ENCODE measurements at places on chromosomes 1 and 21. TPM values are rescaled to one million over a fixed set of nuclear protein-coding genes. Genes with fewer than 3 reads are reported as not detected.
A peak's percentile ranks its signal among the peaks of the same experiment; 100 is the strongest.

GRCh38 chr1:159289060-159289459 lies 13.1 kb upstream of the FCER1A start:
- DNase-seq: no peak
- no peaks in the 10 kb centered on the region for H3K27me3 ChIP-seq
- no peak overlapping the region for H3K4me3 ChIP-seq
- no peak overlapping the region for H3K27ac ChIP-seq
- H3K36me3 ChIP-seq: no peaks in the 10 kb centered on the region
- no peaks in the 10 kb centered on the region for H3K4me1 ChIP-seq

DNA sequence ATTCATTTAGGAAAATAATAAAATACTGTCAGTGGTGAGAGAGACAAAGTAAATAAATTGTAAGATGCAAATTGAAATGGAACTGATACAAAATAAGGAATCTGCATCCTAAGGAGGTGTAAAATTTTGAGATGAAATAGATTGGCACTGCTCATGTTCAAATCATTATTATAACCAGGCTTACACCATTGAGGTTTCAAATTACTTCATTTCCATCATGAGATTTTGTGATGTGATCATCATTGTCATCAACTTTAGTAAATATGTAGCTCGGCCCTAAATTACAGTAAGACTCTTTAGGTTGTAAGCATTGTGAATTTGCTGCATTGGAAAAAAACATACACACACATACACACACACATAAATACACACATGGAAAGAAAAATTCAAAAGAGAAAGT lies 123.4 kb downstream of the SDCCAG8 start:
- H3K27me3 ChIP-seq: no peaks in the 10 kb centered on the region
- DNase-seq: no peak
- no peak overlapping the region for H3K4me3 ChIP-seq
- peaks cover 26% of the 10 kb centered on the region for H3K36me3 ChIP-seq

Gene IL23R
- not detected for total RNA-seq

Gene FGR
- 2.8 TPM for total RNA-seq

- H3K4me1 ChIP-seq: peaks cover 24% of the 10 kb centered on the region
- no peak for DNase-seq
- H3K4me3 ChIP-seq: peak overlapping the region; percentile 48
- H3K27ac ChIP-seq: peak overlapping the region; percentile 54
These were observed 115.8 kb downstream of the VPS13D start for GRCh38 chr1:12345350-12346217.

GRCh38 chr21:18711662-18712061 lies 308.1 kb upstream of the TMPRSS15 start:
- no peaks in the 10 kb centered on the region for H3K36me3 ChIP-seq
- H3K4me1 ChIP-seq: no peaks in the 10 kb centered on the region
- H3K4me3 ChIP-seq: no peak overlapping the region
- no peaks in the 10 kb centered on the region for H3K27me3 ChIP-seq

GRCh38 chr1:43073490-43074230 lies 98.4 kb downstream of the EBNA1BP2 start:
- H3K27ac ChIP-seq: no peak overlapping the region
- H3K27me3 ChIP-seq: no peaks in the 10 kb centered on the region
- DNase-seq: peak; percentile 57

DNA sequence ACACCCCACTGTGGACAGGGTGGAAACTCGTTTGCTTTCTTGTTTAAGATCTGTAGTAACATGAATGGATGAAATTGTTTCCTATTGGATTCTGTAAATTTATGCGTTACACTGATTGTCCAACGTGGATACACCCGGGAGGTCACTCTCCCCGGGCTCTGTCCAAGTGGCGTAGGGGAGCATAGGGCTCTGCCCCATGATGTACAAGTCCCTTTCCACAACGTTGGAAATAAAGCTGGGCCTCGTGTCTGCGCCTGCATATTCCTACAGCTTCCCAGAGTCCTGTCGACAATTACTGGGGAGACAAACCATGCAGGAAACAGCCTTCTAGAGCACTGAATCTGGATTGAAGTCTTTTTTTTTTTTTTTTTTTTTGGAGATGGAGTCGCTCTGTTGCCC lies 1.4 kb downstream of the RCC1 start:
- peaks cover 53% of the 10 kb centered on the region for H3K36me3 ChIP-seq
- H3K4me3 ChIP-seq: peak overlapping the region; percentile 83
- H3K27ac ChIP-seq: peak overlapping the region; percentile 88
- peaks cover 40% of the 10 kb centered on the region for H3K4me1 ChIP-seq

DNA sequence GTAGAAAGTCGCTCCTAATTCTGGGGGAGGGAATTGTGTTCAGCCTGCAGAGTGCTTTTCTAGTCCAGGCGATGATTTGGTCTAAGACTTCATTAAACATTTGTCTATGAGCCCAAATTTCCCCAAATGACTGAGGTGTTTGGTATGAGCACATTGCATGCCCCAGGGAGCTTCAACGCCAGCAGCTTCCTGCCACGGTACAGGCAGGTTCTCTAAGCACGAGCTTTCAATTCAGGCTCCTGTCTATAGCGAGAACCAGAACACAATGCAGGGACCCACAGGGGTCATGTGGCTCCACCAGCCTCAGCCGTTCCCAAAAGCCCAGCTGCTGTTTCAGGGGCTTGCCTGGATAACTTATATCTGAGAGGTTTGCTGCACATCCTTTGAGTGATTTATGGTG lies 34.1 kb upstream of the H6PD start:
- H3K27me3 ChIP-seq: peaks cover 40% of the 10 kb centered on the region
- DNase-seq: no peak
- no peak overlapping the region for H3K27ac ChIP-seq
- no peak overlapping the region for H3K4me3 ChIP-seq
- H3K36me3 ChIP-seq: no peaks in the 10 kb centered on the region

- peaks cover 23% of the 10 kb centered on the region for H3K4me1 ChIP-seq
- peaks cover 30% of the 10 kb centered on the region for H3K27me3 ChIP-seq
- H3K4me3 ChIP-seq: peak overlapping the region; percentile 61
- DNase-seq: no peak
- H3K27ac ChIP-seq: no peak overlapping the region
- H3K36me3 ChIP-seq: no peaks in the 10 kb centered on the region
These were observed 400 bp downstream of the SAMD11 start for GRCh38 chr1:923991-924655.

- no peaks in the 10 kb centered on the region for H3K27me3 ChIP-seq
- H3K4me1 ChIP-seq: no peaks in the 10 kb centered on the region
- no peak overlapping the region for H3K4me3 ChIP-seq
- no peak for DNase-seq
- no peaks in the 10 kb centered on the region for H3K36me3 ChIP-seq
- no peak overlapping the region for H3K27ac ChIP-seq
These were observed 688.6 kb upstream of the ADGRL4 start for GRCh38 chr1:79695138-79695537.

Gene SLC25A34
- 34.7 TPM for total RNA-seq

Gene PGLYRP4
- not detected for total RNA-seq

DNA sequence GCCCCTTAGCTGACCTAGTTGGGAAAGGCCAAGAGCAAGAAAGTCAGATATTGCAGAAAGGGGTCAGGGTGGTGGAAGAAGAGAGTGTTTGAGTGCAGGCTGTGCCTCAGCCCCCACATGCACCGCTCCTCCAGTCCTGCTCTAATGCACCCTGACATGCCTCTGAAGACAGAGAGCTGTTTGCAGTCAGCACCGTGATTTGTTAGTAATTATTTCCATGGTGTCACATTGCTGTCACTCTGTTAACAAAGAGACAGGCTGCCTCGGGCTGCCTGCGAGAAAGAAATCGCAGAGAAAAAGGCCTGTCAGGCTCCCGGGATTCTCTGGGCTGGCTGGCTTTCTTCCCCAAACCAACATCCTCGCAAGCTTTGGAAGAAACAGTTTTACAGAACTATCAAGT lies 58.3 kb downstream of the ERI3 start:
- H3K27me3 ChIP-seq: no peaks in the 10 kb centered on the region
- H3K4me3 ChIP-seq: no peak overlapping the region
- H3K36me3 ChIP-seq: no peaks in the 10 kb centered on the region
- DNase-seq: no peak
- peaks cover 50% of the 10 kb centered on the region for H3K4me1 ChIP-seq
- H3K27ac ChIP-seq: no peak overlapping the region

Gene CATSPERE
- total RNA-seq: 0.49 TPM

Gene C1QB
- 47.6 TPM for total RNA-seq

- peaks cover 18% of the 10 kb centered on the region for H3K4me1 ChIP-seq
- H3K27ac ChIP-seq: peak overlapping the region; percentile 46
- peak; percentile 89 for DNase-seq
- H3K4me3 ChIP-seq: no peak overlapping the region
- no peaks in the 10 kb centered on the region for H3K27me3 ChIP-seq
These were observed 7.0 kb upstream of the HEYL start for GRCh38 chr1:39646232-39647081.

DNA sequence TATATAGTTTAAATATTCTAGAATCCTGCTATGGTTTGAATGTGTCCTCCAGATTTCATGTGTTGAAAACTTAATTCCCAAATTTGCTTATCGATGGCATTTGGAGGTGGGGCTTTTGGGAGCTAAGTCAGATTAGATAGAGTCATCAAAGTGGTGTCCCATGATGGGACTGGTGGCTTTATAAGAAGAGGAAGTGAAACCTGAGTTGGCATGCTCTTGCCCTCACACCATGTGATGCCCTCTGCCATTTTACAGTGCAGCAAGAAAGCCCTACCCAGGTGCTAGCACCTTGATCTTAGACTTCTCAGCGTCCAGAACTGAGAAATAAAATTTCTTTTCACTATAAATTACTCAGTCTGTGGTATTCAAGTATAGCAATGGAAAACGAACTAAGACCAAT lies 111.3 kb downstream of the TGFB2 start:
- no peak overlapping the region for H3K27ac ChIP-seq
- H3K4me1 ChIP-seq: peaks cover 26% of the 10 kb centered on the region
- no peak for DNase-seq
- no peaks in the 10 kb centered on the region for H3K27me3 ChIP-seq
- no peaks in the 10 kb centered on the region for H3K36me3 ChIP-seq

Gene CLCA4
- total RNA-seq: 0.21 TPM

DNA sequence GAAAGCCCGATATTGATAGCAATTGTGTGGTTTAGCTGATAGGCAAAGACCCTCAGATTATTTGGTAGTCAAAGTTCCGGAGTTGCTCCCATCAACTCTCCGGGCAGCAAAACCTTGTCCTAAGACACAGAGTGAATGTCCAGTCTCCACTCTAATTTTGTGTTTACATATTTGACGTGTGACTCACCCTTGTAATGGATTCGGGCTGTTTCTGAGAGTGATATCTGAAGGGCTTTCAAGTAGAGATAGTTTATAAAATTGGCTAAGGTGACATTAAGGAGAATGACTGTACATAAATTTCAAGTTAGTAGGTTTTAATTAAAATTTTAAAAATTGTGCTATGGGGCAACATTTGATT lies 154.2 kb downstream of the CNIH3 start:
- no peak overlapping the region for H3K27ac ChIP-seq
- H3K36me3 ChIP-seq: no peaks in the 10 kb centered on the region
- H3K4me3 ChIP-seq: no peak overlapping the region
- H3K27me3 ChIP-seq: no peaks in the 10 kb centered on the region

Gene CRNN
- total RNA-seq: not detected

GRCh38 chr1:196466654-196467053 lies 141.6 kb downstream of the KCNT2 start:
- no peak overlapping the region for H3K27ac ChIP-seq
- DNase-seq: no peak
- no peaks in the 10 kb centered on the region for H3K4me1 ChIP-seq
- H3K4me3 ChIP-seq: no peak overlapping the region
- no peaks in the 10 kb centered on the region for H3K36me3 ChIP-seq

Gene SH3BP5L
- total RNA-seq: 27.9 TPM

Gene AMY1B
- not detected for total RNA-seq

- H3K36me3 ChIP-seq: no peaks in the 10 kb centered on the region
- no peak for DNase-seq
- no peaks in the 10 kb centered on the region for H3K4me1 ChIP-seq
- no peak overlapping the region for H3K4me3 ChIP-seq
These were observed 3.6 kb downstream of the NFASC start for GRCh38 chr1:204874274-204874673.

DNA sequence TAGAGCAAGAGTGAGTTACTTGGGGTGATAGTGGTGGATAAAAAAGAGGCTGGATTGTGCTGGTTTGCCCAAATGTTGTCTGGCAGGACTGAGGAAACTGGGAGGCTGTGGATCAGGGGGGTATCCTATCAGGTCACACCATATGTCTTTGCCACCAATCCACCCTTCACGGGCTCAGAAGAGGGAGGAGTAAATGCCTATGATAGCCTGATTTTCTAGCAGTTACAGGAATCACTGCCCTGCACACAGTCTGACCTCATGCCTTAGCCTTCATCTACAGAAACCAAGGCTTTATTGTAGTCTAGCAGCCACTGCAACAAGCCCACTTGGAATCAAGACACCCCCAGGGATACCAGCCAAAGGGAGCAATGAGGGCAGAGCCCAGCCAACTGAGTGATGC lies 51.8 kb downstream of the ATP1A1 start:
- no peaks in the 10 kb centered on the region for H3K4me1 ChIP-seq
- no peaks in the 10 kb centered on the region for H3K36me3 ChIP-seq
- DNase-seq: no peak

DNA sequence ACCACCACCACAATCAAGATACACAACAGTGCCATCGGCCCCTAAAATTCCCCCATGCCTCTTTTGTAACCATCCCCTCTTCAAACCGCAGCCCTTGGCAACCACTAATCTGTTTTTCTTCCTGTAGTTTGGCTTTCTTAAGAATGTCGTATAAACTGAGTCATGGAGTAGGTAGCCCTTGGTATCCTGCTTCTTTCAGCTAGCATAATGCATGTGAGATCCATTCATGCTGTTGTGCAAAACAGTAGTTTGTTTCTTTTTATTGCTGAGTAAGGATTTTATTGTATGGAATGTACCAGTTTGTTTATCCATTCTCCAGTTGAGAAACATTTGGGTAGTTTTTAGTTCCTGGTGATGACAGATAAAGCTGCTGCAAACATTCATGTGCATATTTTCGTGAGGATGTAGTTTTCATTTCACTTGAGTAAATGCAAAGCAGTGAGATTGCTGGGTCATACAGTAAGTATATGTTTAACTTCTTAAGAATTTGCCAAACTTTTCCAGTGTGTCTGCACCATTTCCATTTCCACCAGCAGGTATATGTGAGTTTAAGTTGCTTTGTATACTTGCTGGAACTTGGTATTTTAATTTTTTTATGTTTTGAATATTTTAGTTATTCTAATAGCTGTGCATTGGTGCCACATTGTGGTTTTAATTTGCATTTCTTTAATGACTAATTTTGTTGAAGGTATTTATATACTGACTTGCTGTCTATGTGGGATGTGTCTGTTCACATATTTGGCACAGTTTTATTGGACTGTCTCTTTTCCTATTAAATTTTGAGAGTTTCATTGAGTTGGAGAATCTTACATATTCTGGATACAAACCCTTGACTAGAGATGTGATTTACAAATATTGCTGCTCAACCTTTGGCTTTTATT lies 148.4 kb upstream of the MAP1LC3C start:
- no peaks in the 10 kb centered on the region for H3K36me3 ChIP-seq
- no peak overlapping the region for H3K27ac ChIP-seq
- DNase-seq: no peak
- no peaks in the 10 kb centered on the region for H3K27me3 ChIP-seq
